ENCODE measurements at places on chromosomes 13 and 19.

DNA sequence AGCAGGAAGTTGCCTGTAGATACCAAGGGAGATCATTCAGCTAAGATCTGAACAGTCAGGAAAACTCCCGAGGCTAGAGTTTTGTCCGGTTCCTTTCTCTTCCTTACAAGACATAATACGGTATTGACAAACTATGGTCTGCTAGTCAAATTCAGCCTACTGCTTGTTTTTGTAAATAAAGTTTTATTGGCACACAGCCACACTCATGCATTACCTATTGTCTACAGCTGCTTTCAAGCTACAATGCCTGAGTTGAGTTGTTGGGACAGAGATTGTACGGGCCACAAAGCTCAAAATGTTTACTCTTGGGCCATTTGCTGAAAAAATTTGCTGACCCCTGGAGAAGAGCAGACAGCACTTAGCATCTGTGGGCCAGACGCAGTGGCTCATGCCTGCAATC is 2.5 kb downstream of the SLC1A6 start:
- no peak for DNase-seq

- no peak for DNase-seq
These were observed 156.1 kb downstream of the NUFIP1 start for GRCh38 chr13:44833139-44833538.

DNA sequence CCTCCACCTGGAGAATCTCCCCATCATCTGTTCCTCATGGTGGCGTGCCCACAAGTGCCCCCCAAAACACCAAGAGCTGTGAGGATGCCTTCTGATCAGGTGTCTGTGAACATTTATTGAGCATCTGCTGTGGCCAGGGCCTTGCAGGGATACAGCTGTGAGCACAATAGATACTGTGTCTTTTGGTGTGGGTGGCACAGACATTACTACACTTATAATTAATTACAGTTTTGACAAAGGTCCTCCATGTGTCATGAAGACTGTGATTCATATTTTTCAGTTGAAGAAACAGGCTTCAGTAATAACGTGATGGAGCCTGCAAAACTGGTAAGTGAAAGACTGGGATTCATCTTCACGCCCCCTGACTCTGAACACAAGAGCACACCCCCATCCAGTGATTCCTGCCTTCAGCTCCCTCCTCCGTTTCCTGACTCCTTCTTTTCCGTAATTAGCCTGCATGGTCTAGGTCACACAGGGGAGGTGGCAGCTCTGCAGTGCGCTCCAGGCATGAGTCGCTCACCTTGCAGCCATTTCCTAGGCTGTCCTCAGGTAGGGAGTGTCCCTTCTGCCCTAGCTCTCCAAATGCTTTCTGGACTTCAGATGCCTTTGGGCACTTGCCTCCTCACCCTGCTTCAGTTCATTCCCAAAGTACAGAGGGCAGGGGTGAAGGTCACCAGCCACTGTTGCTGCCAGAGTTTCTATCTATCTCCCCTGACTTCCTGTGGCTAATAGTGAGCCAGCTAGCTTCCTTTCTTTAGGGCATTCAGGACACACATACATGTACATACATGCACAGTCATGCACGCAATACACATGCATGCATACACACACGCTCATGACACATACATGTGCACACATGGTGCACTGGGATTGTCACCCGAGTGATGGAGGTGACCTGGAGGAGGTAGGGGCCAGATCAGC is 66.5 kb downstream of the SIAH3 start:
- DNase-seq = no peak

- no peak for DNase-seq
These were observed 14.5 kb downstream of the FCGBP start for GRCh38 chr19:39919976-39920375.

DNA sequence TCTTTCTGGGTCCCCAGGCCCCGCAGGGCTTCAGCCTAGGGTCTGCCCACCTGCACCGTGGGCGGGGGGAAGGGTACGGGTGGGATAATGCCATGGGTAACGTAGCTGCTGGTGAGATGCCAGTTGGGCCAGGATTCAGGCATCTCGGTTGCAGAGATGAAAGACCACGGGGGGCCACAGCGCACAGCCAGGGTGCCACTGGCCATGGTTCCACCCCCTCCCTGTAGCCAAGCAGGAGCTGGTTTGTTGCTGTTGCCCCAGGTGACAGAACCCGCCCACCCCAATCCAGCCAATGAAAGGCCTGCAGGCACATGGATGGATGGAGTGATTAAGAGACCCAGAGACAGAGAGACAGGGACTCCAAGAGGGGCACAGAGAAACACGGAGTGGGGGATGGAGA is 1.0 kb upstream of the CGB7 start:
- no peak for DNase-seq

DNA sequence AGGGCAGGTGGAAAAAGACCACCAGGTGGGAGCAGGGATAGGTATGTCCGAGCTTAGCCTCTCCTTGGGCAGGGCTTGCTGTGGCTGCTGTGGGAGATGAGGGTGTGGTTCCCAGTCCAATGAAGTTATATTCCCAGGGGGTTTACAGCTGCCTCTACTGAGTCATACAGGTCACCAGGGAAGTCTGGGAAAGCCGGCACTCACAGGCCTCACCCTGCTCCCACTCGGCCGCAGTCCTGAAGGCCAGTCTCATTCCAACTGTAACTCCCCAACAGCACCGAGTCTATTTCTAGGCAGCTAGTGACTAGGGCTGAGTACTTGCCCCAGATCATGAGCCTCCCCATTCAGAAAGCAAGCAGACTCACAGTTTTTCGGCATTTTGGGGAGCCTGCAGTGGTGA is 77.1 kb downstream of the FNDC3A start:
- DNase-seq = no peak

DNA sequence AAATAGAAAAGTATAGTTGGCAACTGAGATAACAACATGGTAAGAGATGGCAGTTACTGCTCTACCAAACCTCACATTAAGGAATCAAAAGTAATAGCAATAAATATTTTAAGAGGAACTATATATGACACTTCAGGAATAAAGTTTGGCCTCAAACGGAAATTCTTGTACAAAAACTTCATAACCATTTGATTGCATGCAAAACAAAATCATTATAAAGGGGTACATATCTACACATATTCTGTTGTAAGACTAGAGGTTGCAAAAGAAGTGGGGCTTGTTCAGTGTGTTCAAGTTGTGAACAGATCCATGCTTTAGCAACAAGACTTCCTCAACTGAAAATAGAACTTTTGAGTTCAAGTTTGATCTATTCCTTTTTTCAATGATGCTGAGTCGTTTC is 133.5 kb upstream of the MIR17HG start:
- DNase-seq = no peak

DNA sequence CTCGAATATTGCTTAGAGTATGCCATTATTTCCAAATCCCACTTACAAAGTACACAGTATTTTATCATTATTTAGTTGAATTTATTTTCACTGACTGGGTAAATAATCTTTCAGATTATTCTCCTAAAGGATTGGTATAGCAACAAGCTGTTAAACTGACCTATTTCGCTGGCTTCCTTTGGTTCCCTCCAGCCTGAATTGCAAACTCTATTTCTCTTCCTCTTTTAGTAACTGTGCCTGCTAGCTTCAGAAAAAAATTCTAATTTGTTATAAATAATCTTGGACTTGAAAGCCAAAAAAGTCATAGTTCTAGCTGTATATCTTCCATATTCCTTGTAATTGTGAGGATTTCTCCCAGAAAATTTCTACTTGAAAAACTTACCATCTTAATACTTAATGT is 15.0 kb upstream of the CCNA1 start:
- no peak for DNase-seq

DNA sequence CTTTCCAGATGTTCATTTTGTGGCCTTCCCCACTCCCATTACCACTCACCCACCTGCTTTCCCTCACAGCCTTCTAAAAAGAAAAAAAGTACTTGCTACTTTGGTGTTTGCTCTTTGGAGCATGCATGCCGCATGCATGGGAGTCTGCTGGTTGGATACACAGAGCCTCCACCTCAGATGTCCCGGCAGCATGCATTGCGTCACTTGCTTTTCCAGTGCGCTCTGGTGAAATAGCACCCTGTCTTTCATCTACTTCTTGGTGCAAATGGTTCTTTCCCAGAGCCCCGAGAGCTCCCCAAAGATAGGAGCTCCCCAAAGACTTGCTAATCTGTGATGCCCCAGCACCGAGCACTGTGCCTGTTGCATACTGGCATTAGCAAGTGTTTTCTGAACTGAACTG is 333.2 kb upstream of the ZNF507 start:
- no peak for DNase-seq

GRCh38 chr19:37466277-37466797 is 907 bp downstream of the ZNF569 start:
- DNase-seq = no peak

DNA sequence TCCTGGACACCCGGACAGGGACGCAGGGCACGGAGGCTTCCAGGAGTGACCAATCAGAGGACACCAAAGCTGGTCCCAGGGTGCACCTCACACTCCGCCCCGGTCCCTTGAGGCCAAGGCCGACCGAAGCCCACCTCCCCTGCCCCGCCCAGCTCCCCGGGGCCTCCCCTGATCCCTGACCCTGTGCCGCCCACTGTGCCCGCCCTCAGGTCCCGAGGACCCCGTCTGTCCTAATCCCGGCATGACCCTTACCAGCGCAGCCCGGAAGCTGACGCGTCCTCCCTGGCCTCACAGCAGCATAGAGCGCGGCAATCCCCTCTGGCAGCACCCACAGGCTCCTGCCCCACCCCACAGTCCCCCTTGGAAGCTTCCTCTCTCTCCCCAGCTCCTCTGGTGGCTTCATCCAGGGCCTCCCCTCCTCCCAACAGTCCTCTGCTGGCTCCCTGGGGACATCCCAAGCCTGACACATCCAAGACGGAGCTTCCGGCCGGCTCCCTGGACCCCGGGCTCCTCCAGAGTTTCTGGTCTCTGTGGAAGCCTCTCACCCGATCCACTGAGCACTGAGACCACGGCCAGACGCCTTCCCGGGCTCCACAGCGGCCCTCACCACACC is 7.4 kb upstream of the CDC34 start:
- no peak for DNase-seq

- no peak for DNase-seq
These were observed 15.4 kb downstream of the FGF14 start for GRCh38 chr13:102386461-102386860.

DNA sequence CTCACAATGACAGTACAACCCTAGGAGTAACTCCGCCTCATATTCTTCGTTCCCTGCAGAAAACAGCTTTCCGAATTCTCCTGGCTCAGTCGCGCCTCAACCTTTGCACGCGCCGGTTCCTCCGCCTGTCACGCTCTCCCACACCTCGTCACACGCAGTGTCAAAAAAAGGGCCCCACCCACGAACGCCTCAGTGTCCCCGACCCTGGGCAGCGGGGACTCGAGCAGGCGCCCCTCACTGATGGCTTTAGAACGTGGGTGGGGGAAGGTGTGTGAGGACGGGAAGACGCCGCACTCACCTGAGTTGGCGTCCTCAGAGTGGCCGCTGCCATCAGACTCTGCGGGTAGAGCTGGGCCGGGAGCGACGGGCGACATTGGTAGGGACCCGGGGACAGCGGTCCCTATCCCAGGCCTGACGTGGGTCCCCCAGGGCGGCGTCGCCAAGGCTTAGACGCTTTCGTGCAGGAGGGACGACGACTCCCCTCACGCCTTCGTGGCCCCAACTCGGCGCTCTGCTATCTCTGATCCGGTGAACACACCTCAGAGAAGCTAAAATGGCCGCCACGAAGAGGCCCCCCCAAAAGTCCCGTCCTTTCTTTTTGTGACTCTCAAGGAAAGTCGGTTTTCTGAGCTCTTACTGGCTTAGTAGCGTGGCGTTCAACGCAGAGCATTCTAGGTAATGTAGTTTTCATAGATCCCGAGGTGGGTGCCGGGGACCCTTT is at the start of gene ZNF154:
Gene ZNF154, minus strand, starts transcription at position 564 of the 721 bp plus-strand sequence. Its CDS starts 233 bp downstream, at position 331.
- DNase-seq = peak; percentile 47

- DNase-seq = no peak
These were observed 81.1 kb upstream of the SIAH3 start for GRCh38 chr13:45932676-45933075.

DNA sequence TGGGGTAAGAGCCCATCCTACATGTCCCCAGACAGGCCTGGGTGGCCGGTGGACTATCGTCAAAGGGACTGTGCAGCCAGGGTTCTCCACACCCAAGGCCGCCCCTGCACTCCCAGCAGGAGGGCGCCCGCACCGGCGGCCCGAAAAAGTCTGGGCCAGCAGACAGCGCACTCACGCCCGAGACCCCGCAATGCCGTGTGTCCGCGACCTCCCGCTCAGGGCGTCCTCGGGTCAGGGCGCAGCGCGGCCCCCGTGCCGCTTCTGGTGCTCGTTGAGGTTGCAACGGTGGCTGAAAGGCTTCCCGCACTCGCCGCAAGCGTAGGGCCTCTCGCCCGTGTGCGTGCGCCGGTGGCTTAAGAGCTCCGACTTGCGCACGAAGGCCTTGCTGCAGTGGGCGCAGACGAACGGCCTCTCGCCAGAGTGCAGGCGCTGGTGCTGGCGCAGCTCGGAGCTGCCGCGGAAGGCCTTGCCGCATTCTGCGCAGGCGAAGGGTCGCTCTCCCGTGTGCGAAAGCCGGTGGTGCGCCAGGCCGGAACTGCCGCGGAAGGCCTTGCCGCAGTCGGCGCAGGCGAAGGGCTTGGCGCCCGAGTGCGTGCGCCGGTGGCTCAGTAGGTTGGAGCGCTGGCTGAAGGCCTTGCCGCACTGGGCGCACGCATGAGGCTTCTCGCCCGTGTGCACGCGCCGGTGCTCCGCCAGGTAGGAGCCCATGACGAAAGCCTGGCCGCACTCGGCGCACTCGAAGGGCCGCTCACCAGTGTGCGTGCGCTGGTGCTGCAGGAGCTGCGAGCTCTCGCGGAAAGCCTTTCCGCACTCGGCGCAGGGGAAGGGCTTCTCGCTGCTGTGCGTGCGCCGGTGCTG is 2.8 kb upstream of the A1BG start:
- no peak for DNase-seq

- DNase-seq = no peak
These were observed 17.6 kb downstream of the CEBPG start for GRCh38 chr19:33390908-33391630.

DNA sequence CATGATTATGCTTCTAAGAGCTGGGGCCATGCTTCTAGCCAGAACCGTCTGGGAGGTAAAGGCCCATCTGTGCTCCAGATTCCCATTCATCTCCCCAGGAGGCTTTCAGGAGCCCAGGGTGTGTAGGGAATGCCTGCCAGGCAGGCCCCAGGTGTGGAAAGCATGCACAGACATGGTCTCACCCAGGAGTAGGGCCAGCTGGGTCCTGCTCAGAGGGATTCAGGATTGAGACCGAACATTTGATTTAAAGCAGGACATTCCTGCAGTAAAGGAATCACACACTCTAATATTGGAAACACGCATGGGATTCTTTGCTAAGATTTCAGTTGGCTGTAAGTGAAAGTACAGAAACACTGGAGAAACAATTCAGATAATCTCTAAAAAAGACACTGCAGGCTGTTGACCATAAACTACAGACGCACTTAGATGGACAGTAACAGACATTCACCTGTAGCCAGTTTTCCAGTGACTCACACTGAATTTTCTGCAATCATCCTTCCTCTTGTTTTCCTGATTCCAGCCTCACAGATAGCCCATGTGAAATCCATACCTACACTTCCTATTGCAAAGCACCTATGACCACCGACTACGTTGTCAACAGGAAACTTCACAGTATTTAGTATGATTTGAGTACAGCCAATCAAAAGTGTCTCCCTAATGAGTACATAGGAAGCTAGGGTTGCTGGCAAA is 257.8 kb downstream of the TBC1D4 start:
- no peak for DNase-seq
